Right atrium auricular region (tissue), 2 donors: ENCODE measurements at places on chromosomes 16 and 17. TPM values are rescaled to one million over a fixed set of nuclear protein-coding genes. Genes with fewer than 3 reads are reported as not detected.

The ASGR2 gene
- not detected for total RNA-seq

DNA sequence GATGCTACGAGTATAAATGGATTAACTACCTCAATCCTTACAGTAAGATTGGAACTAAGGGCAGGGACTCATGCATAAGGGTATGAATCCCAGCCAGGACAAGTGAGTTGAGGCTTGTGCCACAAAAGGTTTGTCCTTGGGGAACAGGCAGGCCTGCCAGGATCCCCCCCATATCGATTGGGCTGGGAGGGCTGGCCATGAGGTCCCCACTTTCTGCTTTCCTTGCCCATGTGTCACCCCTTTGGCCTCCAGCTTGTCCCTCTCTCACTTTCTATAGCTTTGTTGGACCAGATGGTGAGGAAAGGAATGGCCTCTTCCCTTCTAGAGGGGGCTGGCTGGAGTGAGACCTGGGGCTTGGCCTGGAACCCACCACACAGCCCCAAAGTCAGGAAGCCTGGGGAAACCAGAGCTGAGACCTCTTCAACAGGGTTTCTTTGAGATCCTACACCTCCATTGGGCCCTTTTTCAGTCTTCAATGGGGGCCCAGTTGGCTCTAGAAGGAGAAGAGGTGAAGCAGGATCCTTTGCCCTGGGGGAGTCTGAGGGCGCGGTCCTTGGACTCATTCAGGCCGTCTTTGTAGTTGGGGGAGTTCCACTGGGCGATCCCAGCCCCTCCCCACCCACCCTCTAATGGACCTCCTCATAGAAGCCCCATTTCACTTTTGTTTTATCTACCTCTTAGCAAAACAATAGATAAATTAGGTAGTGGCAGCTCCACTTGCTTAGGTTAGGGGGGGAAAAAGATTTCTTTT lies 57.3 kb downstream of the IGF2BP1 start:
- DNase-seq, result no peak

GRCh38 chr16:71629278-71630016 lies 3.5 kb downstream of the MARVELD3 start:
- DNase-seq, result no peak

GRCh38 chr17:41687828-41688640 lies 651 bp upstream of the EIF1 start:
- no peak for DNase-seq

GRCh38 chr17:8314797-8315763 lies 5.0 kb downstream of the ARHGEF15 start:
- DNase-seq, result no peak

- DNase-seq, result no peak
These were observed 4.1 kb downstream of the NEURL4 start for GRCh38 chr17:7325031-7325528.

DNA sequence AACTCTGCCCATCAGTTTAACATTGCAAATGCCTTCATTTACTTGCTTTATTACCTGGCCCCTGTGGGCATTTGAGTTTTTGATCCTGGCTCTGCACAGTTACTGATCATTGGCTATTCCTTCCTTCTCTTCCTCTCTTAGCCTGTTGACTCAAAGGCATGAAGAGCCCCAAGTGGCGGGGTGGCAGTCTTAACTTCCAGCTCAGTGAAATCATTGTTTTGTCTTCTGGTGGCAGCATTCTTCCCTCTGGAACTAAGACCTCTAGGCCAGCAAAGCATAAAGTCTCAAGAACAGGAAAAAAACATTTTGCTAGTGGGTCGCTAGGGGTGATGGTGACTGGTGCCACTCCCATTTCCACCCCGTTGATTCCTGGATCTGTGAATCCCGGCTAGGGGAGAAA lies 52.3 kb upstream of the MRTFB start:
- DNase-seq, result no peak

The KRT9 gene
- total RNA-seq, result not detected

The OMG gene
- 0.47 TPM for total RNA-seq

The RBFOX1 gene
- total RNA-seq, result 30.4 TPM

GRCh38 chr16:55660828-55661227 lies 5.0 kb downstream of the SLC6A2 start:
- no peak for DNase-seq

DNA sequence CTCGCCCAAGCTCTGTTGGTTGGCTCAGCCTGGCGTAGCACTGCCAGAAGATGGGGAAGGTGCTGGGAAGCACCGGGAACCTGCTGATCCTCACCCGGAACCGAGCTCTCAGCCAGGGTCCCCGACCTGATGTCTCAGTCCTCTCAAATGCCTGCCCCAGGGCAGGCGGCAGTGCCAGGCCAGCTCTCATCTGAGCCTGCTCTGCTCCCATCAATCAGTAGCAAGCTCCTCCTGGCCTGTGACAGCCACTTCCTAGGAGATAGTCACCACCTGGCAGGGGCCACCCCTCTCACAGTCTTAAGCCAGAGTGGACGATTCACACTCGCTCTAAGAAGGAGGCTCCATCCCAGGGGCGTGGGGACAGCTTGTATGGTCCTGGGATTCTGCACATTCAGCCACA lies 62.0 kb downstream of the ENGASE start:
- DNase-seq, result no peak

The MAP3K3 gene
- 94.7 TPM for total RNA-seq

- no peak for DNase-seq
These were observed 28.5 kb downstream of the CRLF3 start for GRCh38 chr17:30796016-30796415.

- DNase-seq, result peak; percentile 68
These were observed at the start of gene MT1M for GRCh38 chr16:56632156-56632847. Gene MT1M, plus strand, starts transcription at chr16:56632659. Its CDS starts 73 bp downstream, at chr16:56632732.

The CACNA1H gene
- 9.4 TPM for total RNA-seq

GRCh38 chr17:72219137-72219823 lies 98.5 kb downstream of the SOX9 start:
- no peak for DNase-seq

DNA sequence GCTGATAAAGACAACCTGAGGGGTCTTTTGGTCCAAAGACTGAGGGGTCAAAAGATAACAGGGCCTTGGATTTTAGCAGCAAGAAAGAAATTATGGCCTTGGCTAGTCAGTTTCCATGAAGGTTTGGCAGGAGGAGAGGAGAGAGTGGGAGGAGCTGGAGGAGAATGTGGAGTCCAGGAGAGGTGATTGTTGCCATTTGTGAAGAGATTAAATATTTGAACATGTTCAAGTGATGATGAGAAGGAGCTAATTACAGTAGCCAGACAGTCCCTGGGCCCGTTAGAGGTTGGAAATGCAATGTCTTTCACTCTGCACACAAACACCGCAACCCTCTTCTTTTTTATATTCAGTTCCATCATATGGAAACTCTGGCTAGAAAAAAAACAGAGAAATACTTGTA lies 68.6 kb downstream of the TNRC6C start:
- no peak for DNase-seq

DNA sequence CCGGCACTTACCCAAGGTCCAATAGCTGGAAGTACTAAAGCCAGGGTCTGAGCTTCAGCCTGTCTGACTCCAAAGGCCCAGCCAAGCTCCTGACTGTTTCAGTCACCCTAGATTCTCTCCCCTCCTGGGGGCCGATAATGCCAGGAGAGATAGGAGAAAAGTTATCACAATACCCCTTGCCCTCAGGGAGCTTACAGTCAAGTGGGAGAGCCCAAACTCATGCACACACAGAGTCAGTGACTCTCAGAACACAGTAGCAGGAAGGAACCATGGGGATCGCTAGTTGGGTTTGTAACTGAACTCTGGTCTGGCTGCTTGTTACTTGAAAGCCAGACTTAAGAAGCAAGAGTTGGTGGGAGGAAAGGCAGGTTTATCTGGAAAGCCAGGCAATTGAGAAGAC lies 14.9 kb downstream of the ZNF768 start:
- no peak for DNase-seq

DNA sequence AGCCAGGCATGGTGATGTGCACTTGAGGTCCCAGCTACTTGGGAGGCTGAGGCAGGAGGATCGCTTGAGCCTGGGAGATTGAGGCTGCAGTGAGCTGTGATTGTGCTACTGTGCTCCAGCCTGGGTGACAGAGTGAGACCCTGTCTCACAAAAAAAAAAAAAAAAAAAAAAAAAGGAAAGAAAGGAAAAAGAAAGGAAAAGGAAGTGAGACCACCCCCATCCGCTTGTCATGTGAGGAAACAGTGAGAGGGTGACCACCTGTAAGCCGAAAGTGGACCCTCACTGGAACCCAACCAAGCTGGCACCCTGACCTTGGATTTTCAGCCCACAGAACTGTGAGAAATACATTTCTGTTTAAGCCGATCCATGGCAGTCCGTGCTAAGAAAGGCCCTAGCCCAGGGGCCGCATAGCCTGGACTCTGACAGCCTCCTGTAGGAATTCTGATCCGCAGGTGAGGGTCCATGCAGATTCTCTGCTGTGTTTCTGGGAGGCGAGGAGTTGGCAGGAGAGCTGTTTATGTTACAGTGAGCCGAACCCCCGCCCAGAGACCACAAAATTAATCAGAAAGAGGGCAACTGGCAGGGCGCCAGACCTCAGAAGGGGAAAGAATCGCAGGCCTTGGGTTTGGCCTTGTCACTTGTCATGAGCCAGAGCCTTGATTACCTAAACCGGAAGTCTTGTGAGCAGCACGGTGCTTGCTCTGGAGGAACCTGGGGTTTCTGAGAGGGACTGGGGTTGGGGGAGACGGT lies 945 bp downstream of the SGSH start:
- DNase-seq, result peak; percentile 87

The NDRG4 gene
- 163 TPM for total RNA-seq

DNA sequence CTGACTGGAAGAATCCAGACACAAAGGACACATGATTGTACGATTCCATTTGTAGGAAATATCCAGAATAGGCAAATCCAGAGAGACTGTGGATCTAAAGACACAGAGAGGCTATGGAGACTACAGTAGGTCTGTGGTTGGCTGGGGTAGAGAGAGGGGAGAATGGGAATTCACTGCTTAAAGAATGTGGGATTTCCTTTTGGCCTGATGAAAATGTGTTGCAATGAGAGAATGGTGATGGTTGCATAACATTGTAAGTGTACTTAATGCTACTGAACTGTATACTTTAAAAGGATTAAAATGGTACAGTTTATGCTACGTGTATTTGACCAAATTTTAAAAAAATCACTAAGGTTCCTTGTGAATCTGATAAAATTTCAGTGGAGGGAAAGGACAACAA lies 62.1 kb downstream of the GPRC5B start:
- DNase-seq, result no peak

The IGFBP4 gene
- total RNA-seq, result 81.0 TPM

DNA sequence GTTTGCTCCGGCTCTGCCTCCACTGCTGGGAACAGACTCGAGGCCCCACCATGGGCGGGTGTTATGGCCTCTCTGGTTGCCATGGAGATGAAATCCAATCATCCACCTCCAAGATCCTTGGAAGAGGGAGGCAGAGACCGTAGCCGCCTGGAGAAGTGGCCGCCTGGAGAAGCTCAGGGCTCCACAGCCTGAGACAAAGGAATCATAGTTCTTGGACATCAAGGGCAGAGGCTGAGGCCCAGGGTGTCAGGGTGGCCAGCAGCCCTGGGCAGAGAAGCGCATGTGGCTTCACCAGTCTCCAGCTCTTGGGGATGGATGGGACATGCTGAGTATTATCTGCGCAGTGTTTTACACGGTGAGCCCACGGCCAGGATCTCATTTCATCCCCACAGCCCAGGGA lies 36.2 kb downstream of the ABR start:
- no peak for DNase-seq

GRCh38 chr16:85312642-85313525 lies 200.6 kb upstream of the CIBAR2 start:
- no peak for DNase-seq

DNA sequence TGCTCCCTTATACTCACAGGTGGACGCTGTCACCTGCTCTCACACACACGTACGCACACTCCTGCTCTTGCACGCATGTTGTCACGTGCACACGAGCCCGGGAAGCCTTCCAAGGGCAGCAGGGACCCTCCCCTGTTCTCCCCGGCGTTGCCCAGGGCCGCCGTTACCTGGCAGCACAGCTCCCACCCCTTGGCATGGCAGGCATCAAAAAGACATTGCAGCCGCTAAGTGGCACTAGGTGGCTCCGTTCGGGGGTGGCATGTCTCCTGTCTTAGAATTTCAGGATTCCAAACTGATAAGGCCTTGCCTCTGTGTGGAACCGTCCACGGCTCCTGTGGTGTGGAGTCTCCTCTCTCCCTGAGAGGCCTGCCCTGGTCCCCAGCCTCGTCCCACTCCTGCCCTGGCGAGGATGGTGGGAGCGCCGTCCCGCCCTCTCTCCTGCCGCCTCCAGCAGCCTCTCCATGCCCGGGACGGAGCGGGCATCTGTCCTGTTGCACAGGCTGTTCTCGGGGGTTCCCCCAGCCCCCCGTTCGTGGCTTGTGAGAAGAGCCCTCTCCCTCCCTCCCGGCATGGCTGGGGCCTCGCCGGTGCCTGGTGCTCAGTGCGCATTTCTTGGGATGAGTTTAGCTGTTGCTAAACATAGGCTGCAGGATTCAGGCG lies 126.7 kb upstream of the GSE1 start:
- no peak for DNase-seq

The MPP2 gene
- total RNA-seq, result 15.6 TPM

- DNase-seq, result no peak
These were observed 57.2 kb downstream of the C16orf82 start for GRCh38 chr16:27123795-27124409.

DNA sequence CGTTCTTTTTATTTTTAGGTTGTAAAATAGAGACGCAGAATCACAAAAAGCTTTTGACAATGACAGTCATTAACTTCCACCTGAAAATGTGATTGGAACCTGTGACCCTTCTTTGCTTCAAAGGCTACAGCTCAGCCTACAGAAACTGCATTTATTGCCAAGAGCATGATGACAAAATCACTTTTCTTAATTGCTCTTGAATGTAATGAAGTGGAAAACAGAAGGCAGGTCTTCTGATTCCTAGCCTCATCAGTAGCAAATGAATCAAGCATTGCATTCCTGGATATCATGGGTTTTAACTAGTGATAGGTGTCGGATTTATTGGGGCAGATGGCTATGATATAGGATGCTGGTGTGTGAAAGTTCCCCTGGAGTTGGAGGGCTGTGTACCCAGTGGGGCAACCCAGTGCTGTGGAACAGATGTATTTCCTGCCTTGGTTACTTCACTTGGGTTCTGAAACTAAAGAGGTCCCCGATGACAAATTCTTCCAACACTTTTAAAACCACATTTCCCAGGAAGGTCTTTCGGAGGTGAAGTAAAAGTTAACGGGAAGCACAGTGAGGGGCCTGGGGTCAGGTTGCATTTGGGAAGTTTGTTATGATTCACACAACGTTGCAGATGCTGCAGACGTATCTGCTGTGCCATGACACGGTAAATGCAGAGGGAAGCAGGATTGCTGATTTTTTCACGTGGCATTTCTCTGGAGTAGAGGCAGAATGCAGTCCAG lies 127.5 kb downstream of the HS3ST3A1 start:
- no peak for DNase-seq
